ENCODE measurements at places on chromosomes 7 and 10.

DNA sequence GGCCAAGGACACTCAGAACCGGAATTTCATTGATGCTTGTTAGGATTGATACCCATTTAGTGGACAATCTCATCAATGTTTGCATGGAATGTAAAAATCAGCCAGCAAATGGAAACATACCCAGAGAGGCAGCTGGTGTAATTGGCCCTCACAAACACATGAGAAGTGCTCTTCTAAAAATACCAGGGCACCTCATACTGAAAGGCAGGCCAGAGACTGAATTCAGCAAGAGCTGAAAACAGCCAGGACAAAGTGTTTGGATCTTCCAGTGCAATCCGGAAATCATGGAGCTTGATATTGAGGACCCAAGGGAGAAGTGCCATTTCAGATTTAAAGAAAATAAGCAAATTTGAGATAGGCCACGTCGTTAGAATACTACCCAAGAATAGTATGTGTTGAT lies 498.6 kb downstream of the GALNT17 start:
- DNase-seq: no peak

DNA sequence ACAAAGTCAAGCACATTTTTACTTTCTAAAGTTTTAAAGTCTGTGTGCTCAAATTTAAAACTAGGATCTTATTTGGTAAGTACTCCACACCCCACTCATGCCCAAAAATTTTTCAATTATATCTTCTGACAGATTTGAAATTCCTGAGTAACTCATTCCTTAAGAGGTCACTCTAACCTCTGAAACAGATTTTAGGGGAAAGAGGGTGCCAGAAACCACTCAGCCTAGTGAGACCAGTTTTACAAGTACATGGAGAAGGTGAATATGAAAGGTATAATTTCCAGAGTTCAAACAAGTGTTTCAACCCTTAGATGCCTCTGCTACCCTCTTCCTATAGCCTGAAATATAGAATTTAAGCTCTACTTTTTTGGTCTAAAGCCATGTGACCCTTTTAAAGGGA lies 79.2 kb downstream of the C7orf25 start:
- DNase-seq: no peak

- no peak for DNase-seq
Measured at GRCh38 chr10:69766161-69766910, 35.4 kb upstream of the COL13A1 start.

- DNase-seq: no peak
Measured at GRCh38 chr10:47452495-47453140, 31.3 kb downstream of the ANXA8 start.

DNA sequence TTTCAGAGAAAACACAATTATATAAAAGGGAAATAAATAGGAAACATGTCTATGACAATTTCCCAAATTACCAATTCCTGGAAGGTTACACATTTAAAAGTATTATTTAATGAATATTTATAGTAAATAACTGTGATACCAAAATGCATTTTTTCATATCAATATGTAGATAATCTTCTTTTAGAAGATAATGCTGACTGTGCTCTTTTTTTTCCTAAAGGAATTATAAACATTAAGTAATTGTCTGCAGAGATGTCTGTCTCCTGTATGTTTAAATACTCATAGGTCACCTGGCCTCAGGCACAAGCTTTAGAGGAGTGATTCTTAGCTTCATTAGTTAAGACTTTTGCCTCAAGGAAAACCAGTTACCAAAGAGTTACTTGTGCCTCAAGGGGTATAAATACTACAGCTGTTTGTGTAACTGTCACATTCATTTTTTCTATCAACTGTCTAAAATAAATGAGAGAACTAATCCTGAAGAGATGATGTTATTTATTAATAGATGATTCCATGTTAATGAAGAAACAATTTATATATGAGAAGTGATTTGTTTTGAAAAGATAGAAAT lies 77.1 kb downstream of the DNAJC1 start:
- DNase-seq: no peak

GRCh38 chr7:9186730-9187129 lies 753.3 kb downstream of the NXPH1 start:
- DNase-seq: no peak

- no peak for DNase-seq
Measured at GRCh38 chr7:101833799-101834198, 16.4 kb downstream of the CUX1 start.

GRCh38 chr10:100496567-100496966 lies 23.1 kb downstream of the SEC31B start:
- DNase-seq: no peak

GRCh38 chr7:49522111-49522510 lies 251.3 kb upstream of the VWC2 start:
- DNase-seq: no peak

All from pulmonary artery endothelial cell (primary cell).